BJ (cell line): ENCODE measurements at places on chromosomes 5 and 9. TPM values are rescaled to one million over a fixed set of nuclear protein-coding genes. Genes with fewer than 3 reads are reported as not detected.

LRRC70 gene
- polyA plus RNA-seq: 0.07 and 0.13 TPM in 2 replicates

DNA sequence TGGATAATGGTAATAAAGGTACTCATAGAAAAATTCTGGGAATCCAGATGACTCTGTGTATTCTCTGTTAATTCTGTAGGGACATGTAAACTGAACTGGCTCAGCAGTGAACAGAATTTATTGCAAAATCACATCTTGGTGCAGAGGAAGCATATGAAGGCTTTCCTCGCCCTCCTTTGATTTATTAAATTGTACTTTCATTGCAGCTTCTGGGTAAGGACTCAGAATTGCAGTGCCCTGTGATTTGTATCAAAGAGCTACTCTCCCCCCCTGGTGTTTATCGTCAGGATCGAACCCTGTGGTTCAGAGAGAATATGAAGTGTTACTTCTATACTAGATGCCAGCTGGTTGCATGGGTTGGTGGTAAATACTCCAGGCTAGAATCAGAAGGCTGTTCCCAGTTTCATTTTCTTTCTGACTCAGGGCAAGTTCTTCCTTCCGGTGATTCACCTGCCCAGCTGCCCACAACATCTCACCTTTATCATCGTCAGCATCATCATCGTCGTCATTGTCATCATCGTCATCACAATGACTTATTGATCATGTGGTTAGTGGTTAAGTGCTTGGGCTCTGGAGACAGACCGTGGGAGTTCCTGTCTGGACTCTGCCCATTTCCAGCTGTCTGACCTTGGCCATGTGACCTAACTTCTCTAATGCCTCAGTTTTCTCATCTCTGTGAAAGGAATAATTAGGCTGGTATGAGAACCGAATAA, 238.8 kb downstream of the ARHGAP26 start:
- DNase-seq: peak; percentile 80

- no peak for DNase-seq
These were observed at the start of gene TMEM215 for GRCh38 chr9:32783168-32783891. Gene TMEM215, plus strand, starts transcription at chr9:32783540. Its CDS starts 644 bp downstream, at chr9:32784184.

TTC39B gene
- polyA plus RNA-seq: 5.1 and 9.2 TPM in 2 replicates

SLC28A3 gene
- polyA plus RNA-seq: 0.27 and 0.42 TPM in 2 replicates

DNA sequence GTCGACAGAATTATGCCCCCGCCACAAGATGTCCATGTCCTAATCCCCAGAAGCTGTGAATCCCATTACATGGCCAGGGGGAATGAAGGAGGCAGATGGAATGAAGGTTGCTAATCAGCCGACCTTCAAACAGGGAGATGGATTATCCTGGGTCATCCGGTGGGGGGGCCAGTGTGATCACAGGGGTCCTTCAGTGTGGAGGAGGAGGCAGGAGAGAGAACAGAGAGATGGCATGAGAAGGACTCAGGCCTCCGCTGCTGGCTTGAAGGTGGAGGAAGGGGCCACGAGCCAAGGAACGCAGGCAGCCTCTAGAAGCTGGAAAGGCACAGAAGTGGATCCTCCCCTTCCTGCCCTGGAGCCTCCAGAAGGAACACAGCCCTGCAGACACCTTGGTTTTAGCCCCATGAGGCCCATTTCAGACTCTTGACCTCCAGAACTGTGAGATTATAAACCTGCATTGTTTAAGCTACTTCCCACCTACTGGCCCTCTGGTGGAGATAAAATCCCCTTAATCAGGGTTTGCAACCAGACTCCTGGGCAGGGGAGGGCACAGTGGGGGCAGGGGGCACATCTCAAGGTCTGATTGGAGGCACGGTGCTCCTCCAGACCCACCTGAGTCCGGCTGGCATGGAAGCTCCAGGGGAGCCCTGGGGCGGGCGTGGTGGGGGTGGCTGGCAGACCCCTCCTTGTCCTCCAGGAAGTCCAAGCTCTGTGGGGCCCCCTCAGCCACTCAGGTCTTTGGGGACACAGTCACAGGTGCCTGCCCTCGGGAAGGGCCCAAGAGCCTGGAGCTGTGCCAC, 13.8 kb downstream of the PTGES2 start:
- DNase-seq: no peak

ARHGEF37 gene
- polyA plus RNA-seq: 0.42 and 0.92 TPM in 2 replicates

DNA sequence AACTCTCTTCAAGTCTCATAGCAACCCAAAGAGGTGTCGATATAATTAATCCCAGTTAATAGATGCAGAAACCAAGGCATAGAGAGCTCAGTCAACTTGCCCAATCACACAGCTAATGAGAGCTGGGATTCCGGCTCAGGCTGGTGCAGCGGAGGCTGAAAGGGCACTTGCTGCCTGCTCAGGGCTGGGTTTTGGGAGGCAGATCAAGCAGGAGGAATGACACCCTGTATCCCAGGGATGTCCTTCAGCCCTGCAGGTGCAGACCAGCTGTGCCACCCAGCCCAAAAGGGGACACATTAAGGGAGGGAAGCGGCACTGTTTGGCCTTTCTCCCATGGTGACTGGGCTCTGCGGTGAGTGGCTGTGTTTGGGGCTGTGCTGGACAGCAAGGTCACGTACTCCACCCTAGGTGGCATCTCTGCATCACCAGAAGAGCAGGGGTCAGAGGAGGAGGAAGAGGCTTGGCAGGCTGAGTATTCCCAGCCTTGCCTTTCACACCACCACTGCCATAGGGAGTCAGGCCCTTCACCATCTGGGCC, 124.1 kb downstream of the MVB12B start:
- DNase-seq: no peak

SLC6A7 gene
- polyA plus RNA-seq: not detected in 2 replicates

PRELID2 gene
- polyA plus RNA-seq: 3.0 and 4.3 TPM in 2 replicates

- DNase-seq: no peak
These were observed 8.0 kb upstream of the DCAF12 start for GRCh38 chr9:34134521-34134920.

ZFP62 gene
- polyA plus RNA-seq: 5.4 and 9.3 TPM in 2 replicates

- DNase-seq: no peak
These were observed 65.3 kb downstream of the KCNIP1 start for GRCh38 chr5:170569101-170569500.

MELK gene
- polyA plus RNA-seq: 14.7 and 21.2 TPM in 2 replicates

DNA sequence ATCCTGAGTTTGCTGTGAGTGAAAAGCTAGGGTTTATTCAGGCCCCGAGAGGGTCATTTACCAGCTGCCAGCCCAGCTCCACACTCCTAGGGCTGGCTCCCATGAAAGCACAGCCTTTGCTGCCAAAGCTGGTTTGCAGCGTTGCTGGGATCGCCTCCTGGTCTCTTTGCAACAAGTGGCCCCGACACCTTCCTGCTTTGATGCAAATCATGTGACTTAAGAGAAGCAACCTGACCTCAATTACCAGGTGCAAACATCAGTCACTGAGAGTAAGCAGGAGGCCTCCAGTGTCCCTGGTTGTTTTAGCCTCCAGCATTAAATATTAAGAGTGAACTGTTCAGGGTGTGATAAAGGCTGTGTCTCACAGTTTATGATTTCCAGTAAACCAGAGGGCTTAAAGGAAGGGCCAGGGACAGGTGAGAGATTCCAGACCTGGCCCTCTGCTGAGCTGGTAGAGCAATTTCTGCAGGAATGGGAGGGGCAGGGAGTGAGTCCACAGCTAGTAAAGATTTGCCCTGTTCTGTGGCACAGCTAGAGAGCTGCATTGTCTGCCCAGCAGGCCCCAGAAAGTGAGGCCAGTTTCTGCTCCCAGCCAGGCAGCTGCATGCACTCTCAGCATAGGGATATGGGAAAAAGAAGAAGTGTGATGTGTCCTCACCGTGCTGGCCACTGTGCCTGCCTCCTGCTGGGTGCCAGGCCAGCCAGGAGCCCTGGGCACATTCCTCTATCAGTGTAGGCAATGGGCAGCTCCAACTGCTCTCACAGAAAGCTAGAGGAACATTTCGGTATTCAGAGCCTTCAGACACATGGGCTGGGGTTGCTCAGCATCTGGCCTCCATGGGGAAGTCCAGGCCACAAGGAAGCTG, 58.0 kb downstream of the SLC22A5 start:
- no peak for DNase-seq

DNA sequence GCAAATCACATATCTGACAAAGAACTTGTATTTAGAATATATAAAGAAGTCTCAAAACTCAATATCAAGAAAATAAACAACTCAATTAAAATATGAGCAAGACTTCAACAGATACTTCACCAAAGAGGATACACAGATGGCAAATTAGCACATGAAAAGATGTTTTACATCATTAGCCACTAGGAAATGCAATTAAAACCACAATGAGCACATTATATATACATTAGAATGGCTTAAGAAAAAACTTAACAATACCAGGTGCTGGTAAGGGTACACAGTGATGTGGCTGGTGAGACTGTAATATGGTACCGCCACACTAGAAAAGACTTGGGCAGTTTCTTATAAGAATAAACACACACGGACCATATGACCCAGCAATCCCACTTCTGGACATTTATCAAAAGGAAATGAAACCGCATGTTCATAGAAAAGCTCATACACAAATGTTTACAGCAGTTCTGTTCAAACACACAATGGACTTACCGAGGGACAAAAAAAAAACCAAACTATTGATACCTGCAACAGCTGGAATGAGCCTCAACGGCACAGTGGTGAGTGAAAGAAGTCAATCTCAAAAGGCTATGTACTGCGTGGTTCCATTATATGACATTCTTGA, 27.6 kb downstream of the SEMA4D start:
- no peak for DNase-seq

DNA sequence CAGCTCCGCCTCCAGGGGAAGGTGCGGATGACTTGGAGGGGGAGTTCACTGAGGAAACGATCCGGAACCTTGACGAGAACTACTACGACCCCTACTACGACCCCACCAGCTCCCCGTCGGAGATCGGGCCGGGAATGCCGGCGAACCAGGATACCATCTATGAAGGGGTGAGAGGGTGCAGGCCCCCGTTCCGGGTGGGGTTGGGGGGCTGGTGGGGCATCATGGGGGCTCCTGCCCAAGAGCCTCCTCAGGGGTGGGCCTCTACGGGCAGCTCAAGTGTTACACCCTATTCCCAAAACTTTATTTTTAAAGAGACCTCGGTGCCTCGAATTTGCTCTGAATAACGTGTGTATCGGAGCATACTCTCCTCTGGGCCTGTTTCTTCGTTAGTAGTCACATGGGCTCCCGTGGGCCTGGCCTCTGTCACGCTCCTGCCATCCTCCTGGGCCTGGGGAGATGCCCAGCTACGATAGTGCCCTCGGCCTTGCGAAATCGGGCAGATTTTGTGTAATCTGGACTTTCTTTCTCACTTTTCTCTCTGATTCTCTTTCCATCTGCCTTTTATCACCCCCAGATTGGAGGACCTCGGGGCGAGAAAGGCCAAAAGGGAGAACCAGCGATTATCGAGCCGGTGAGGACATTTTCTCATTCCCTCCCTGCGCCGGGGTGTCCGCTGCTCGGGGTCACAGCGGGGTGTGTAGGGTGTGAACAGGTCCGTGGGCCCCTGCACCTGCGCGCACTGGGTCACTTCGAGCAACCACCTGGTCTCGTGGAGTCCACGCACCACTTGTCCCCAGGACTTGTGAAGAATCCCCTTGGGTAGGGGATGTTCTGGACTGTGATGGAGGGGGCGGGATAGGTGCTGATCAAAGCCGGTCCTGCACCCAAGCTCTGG, 90.1 kb downstream of the COL5A1 start:
- DNase-seq: no peak

- DNase-seq: no peak
These were observed 165.8 kb downstream of the INSYN2B start for GRCh38 chr5:169814522-169814921.

DNA sequence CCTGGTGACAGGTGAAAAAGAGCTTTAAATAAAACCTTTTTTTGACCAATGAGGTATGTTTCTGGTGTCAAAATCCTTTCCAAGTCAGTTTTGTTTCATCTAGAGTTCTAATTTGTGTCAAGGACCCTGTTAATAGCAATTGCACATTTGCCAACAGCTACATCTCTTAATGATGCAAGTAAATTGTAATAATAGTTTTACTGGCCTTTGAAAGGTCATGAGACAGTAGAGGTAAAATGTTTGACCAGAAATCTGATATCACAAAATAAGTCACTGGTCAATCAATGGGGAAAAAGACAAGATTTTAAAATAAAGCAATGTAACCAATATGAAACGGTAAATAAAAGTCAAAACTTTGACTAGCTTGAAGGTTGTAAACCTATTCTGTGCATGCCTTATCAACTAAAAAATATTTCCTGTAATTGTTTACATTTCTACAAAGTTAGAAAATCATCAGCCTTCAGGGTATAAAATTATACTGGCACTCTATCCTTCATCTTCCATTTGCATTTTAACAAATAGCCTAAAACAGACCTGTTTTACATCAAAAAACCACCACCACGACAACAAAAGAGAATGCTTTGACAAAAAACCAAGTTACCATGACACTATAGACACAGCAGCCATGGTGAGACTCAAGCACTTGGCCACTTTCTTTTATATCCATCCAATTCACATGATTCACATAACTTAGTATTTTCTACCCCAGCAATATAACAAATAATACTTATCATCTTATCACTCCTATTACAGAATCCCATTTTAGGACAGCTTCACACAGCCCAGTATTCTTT, 3.0 kb downstream of the NADK2 start:
- no peak for DNase-seq

DNA sequence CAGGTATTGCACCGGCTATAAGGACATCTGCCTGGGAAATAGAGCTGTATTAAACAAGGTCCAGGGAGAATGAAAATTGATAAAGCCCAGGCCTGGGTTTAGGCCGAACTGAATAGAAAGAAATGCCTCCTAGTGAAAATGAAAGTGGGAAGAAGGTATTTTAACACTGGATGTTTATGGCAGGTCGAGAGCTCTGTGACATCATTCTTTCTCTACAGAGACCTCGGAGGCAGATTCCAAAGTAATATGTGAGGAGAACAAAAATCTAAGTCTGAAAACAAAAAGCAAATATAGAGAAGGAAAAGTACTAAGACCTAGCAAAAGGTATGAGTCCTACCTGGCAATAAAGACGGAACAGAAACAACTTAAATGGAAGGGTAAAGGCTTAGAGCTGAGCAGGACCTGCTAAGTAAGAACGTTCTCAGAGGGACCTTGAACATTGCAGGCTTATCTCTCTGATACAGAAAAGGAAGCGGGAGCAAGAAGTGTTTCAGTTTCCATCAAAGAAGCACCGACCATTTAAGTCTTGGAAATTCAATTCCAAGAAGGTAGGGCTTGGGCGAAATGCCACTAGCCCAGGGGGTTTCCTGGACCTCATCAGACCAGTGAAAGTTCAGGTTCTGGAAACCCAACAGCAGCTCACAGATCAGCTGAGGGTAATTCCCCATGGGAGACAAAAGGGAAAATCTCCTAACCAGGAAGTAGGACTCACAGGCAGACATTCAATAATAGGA, 80.0 kb downstream of the SUSD1 start:
- DNase-seq: no peak

CDC20B gene
- not detected in 2 replicates for polyA plus RNA-seq

GRCh38 chr9:137705443-137705863, 86.6 kb downstream of the EHMT1 start:
- no peak for DNase-seq

DNA sequence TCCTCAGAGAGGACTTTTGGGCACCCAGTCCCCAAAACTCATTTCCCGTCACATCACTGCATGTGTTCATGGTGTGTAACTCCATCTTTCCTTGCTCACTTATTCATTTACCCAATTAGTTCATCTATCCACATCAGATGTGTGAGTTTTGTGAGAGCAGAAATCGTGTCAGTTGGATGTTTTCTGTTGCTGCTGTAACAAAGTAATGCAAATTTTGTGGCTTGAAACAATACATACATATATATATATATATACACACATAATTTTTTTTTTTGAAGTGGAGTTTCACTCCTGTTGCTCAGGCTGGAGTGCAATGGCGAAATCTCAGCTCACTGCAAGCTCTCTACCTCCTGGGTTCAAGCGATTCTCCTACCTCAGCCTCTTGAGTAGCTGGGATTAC, 70.5 kb upstream of the BOD1 start:
- no peak for DNase-seq

- DNase-seq: no peak
These were observed 522.2 kb downstream of the ACTL7B start for GRCh38 chr9:108333530-108333983.

TRPM3 gene
- 0.07 TPM in 2 replicates for polyA plus RNA-seq
